A549 treated with ZK216348 at 1 μM for 4 hours (cell line): ENCODE measurements at places on chromosomes 1 and 21. TPM values are rescaled to one million over a fixed set of nuclear protein-coding genes. Genes with fewer than 3 reads are reported as not detected.

Gene TENT5C
- total RNA-seq: 0.04 to 0.13 TPM (median 0.07 TPM) in 5 replicates

Gene S100A12
- not detected in 5 replicates for total RNA-seq

Gene RAVER2
- 3.5 to 5.7 TPM (median 5.0 TPM) in 5 replicates for total RNA-seq

Gene NBPF4
- 0.08 to 0.14 TPM (median 0.13 TPM) in 4 of 5 replicates, not detected in the other for total RNA-seq

Gene FLG2
- total RNA-seq: not detected in 5 replicates

Gene MSH4
- 0.11 TPM in 1 of 5 replicates, not detected in the others for total RNA-seq

Gene PDZK1
- total RNA-seq: 0.39 to 1.7 TPM (median 0.98 TPM) in 5 replicates

Gene AXDND1
- 0.19 to 0.79 TPM (median 0.55 TPM) in 3 of 5 replicates, not detected in the others for total RNA-seq

Gene CYP4Z1
- not detected in 5 replicates for total RNA-seq

Gene IL10
- not detected in 5 replicates for total RNA-seq

Gene TFF2
- not detected in 5 replicates for total RNA-seq

Gene USH2A
- total RNA-seq: not detected in 5 replicates

Gene CRNN
- not detected in 5 replicates for total RNA-seq

Gene SPATA21
- 0.05 TPM in 1 of 5 replicates, not detected in the others for total RNA-seq

Gene GJA9
- not detected in 5 replicates for total RNA-seq

Gene CORT
- 0.25 to 0.28 TPM in 2 of 5 replicates, not detected in the others for total RNA-seq
